ENCODE measurements at places on chromosomes 6 and 20.

DNA sequence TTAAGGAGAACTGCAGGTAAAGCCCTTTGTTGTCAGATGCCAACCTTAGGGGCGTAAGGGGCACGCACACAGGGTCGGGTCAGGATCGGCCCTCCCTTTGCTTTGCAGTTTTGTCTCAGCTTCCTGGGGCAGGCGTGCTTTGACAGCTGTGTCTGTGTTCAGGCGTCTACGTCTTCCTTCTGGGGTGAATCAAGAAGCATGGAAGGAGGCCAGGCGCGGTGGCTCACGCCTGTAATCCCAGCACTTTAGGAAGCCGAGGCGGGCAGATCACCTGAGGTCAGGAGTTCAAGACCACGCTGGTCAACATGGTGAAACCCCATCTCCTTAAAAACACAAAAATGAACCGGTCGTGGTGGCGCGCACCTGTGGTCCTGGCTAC, 1.3 kb downstream of the ZGPAT start:
- no peak for ATAC-seq

DNA sequence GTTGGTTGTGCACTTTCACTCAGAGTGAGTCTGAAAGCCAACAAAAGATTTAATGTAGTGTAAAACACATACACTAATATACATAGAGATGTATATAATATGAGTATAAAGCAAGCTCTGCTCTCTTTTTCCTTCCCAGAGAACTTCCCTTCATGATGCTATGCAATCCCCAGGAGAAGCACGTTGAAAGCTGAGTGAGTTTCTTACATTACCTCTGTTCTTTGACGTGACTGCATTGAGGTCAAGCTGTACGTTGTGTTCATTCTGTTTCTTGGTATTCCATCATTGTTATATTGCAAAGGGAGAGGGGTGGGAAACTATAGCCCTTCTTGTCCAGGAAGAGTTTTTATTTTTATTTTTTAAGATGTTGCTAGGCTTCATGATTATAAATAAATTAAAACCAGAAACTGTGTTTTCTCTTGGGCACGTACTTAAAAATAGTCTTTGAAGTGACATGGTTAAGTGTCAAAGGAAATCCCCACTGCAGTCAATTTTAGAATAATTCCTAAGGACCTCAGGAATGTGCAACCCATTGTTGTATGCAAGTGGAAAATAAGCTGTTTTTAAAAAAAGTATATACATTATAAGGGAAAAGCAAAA, 651.0 kb downstream of the CD109 start:
- ATAC-seq = no peak

DNA sequence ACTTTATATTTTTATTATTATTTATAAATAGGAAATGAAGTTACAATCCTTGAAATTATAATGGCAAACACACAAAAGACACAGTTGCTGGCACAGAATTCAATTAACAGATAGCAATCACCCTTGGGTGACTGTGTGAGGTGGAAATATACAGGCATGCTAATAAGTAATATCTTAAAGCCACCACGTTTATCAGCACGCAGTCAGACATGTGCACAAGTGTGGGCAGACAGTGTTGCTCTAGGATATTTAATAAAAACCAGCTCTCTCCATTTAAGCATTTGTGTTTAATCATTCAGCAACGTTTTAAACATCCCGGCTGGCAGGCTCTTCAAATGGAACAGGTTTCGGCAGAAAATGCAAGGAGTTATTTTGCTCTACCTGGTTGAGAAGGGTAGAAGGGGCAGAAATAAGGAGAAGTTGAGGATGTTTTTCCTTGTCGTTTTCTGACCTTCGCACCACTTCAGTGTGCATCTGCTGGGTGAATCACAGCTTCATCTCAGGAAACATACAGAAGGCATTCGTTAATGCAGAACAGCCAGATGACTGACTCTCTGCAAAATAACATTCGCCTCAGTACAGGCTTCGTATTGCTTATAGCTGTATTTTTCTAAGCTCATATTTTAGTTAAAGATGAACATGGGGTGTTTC, 585.1 kb downstream of the QKI start:
- peak; percentile 23 for ATAC-seq

GRCh38 chr6:161445021-161445799, 171.3 kb upstream of the AGPAT4 start:
- no peak for ATAC-seq

DNA sequence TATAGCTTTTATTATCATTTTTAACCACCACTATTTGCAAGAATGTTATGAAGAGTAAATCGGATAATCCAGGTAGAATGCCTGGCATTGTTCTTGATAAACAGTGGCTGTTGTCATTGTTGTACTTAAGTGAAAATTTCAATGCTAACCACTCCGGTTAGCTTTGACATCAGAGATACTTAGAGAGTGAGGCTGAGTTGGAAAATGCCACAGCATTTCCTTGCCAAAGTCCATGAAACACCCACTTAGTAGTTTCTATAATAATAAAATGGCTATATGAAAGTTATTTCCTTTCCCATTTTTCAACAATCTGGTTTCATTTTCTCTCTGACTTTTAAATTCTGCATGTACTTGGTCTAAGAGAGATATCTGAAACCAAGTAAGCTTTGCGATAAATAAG, 132.0 kb downstream of the CDK19 start:
- no peak for ATAC-seq

GRCh38 chr6:2611092-2611491, 139.6 kb downstream of the MYLK4 start:
- ATAC-seq = no peak

GRCh38 chr6:40342723-40343122, 244.4 kb downstream of the LRFN2 start:
- no peak for ATAC-seq

GRCh38 chr6:149478631-149479314, 6.0 kb downstream of the ZC3H12D start:
- no peak for ATAC-seq

DNA sequence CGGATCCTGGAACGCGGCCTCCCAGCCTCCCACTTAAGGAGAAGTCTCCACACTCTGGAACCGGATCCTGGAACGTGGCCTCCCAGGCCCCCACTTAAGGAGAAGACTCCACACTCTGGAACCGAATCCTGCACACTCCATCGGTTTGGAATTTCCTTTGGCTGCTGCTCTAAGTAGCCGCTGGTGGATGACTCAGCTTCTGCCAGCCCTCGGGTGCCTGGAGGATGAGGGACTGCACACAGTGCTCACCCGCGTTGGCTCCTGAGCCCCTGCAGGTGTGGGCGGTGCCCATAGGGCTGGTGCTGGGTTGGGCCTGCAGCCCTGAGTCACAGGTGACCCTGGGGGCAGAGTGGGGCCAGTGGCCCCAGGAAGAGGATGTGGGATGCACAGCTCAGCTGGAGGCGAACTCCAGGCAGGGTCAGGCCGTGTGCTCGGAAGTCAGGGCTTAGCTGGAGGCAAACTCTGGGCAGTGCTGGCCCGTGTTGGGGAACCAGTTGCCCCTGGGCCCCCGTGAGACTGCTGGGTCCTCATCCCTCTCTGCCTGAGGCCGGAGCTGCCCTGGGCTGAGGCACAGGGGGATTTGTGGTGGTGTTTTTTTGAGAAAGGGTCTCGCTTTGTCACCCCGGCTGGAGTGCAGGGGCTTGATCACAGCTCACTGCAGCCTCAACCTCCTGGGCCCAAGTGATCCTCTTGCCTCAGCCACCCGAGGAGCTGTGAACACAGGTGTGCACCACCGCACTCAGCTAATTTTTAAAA, 13.9 kb upstream of the TNFRSF6B start:
- ATAC-seq = no peak

DNA sequence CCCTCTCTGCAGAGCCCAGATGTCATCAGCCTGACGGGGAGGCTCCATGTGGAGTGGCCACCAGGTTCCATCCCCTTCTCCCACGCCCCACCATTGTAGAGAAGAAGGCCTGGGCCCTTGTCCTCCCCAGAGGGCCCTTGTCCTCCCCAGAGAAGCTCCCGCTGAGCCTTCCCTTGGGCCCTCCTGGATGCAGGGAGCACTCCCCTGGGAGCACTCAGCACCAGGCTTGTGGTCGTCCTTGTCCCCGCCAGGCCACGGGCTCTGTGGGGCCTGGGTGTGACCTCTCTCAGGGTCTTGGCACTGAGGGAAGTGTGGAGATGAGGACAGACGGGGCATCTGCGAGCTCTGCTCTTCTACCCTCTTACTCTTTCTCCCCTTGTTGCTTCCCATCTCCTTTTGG, 83.4 kb upstream of the NNAT start:
- no peak for ATAC-seq

- no peak for ATAC-seq
Observed at GRCh38 chr6:166541876-166542579, 44.5 kb downstream of the RAMACL start.

- ATAC-seq = peak; percentile 3
Observed at GRCh38 chr6:101392586-101393230, 800 bp upstream of the GRIK2 start.

DNA sequence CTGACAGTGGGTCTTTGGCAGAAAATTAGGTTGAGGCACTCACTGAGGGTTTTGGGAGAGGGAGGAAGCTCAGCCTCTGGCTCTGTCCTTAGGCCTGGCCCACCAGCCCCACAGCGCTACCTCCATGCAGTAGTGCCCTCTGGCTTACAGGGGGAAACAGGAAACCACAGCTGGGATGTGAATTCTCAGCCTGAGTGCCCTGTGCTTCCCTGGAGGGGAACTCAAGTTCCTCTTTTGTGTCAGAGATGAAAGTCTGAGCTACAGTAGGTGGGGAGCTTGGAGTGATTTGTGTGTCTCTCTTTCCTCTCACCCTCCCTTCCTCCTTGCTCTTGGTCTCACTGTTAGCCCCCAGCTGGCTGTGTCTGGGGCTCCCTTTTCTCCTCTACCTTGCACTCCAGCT, 48.2 kb upstream of the BLCAP start:
- no peak for ATAC-seq

- ATAC-seq = peak; percentile 83
Observed at GRCh38 chr6:123226398-123226797, 230.4 kb downstream of the CLVS2 start.

- ATAC-seq = no peak
Observed at GRCh38 chr20:6673071-6673470, 94.4 kb upstream of the BMP2 start.
